ENCODE measurements at places on chromosomes 5 and 9.

GRCh38 chr5:55973296-55973695 is 21.5 kb downstream of the IL6ST start:
- no peak for DNase-seq

DNA sequence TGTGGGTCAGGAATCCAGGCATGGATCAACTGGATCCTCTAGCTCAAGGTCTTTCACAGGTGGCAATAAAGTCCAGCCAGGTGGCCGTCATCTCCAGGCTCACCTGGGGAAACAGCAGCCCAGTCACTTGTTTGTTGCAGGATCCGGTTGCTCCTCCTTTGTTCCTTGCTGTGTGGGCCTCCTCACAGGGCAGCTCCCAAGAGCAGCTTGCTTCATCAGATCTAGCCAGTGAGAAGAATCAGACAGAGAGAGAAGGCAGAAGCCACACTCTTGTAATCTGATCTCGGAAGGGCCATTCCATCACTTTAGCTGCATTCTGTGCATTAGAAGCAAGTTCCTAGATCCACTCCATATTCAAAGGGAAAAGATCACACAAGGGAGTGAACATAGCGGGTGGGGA is 3.2 kb upstream of the HSD17B3 start:
- no peak for DNase-seq

GRCh38 chr9:14277244-14277643 is 36.7 kb downstream of the NFIB start:
- DNase-seq, result no peak

- no peak for DNase-seq
Measured at GRCh38 chr9:136682710-136683109, 4.5 kb downstream of the AGPAT2 start.

- peak; percentile 26 for DNase-seq
Measured at GRCh38 chr9:23123048-23123632, 676.5 kb downstream of the DMRTA1 start.

DNA sequence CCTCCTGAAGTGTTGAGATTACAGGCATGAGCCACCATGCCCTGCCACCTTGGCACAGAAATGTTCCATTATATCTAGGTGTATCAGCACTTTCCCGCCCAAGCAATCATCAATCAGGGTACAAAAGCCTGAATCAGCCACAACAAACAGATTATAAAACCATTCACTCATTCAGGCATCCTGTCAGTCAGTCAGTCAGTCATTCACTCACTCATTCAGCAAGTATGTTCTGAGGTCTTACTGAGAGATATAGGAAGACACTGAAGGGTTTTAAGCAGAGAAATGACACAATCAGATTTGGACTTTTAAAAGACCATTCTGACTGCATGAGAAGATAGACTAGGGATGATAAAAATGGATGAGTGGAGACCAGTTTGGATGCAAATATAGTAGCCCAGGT is 13.1 kb downstream of the PSMD5 start:
- DNase-seq, result no peak

DNA sequence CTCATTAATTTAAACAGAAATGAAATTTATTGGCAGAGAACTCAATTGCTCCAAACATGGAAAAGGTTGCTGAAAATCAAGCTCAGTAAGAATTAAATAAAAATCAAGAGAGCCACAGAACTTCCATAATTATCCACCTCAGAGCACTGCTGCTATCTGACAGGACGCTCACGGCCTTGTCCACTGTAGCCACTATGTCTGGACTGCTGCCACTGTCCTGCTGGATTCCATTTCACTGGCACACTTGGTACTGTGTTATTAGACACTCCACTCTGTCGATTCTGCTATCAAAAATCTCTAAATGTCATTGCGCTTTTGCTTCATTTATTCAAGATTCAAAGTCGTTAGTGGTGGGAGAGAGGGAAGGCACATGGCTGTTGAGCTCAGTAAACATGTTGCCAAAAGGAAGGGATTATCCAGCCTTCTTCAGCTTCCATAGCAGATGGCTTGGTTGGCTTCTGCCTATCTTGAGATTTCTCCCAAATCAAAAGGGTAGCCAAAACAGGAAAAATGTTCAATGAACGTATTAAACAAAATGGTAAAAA is 815.0 kb downstream of the CDH18 start:
- no peak for DNase-seq

GRCh38 chr5:124650147-124650561 is 96.3 kb downstream of the ZNF608 start:
- no peak for DNase-seq

DNA sequence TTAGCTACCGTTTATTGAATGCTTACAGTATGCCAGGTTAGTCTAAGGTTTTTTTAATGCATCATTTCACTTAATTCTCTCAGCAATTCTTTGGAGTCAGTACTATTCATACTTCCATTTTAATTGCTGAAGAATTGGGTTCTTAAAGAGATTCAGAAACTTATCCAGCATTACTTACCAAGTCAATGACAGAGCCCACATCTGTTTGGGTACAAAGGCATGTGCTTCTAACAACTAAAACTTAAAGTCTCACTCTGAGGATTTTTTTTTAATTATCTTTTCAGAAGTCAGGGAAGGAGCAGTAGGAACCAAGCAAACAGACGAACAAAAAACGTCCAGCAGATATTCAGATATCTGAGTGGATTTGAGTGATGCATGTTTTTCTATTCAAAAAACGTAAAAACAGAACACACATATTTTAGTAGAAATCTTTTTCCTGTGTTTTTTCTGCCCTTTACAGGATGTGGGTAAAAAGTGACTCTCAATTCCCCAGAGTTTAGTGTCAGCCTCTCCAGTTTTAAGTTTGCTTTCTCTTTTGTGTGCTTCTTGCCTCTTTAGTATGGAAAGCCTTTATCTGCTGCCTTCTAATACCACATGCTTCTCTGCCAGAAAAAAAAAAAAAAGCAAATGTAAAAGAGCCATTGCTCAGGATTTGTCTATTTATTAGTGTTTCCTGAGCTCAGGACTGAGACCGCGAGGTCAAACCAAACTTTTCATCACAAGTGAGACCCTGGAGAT is 118.0 kb downstream of the PRKACG start:
- no peak for DNase-seq

DNA sequence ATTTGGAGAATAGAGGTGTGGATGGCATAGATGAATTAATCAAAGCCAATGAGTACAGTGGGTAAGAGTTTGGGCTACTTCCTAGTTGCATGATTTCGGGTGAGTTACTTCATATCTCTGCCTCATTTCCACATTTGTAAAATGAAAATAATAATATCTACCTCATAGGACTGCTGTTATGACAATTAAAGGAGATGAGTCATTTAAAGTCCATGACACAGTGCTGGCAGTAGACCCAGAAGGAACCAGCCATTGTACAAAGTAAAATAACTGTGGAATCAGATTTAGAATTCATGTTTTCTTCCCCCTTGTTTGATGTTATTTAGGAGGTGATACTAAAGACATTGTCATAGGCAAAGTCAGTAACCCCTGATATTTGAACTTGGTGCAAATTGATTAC is 139.5 kb upstream of the SLC27A6 start:
- DNase-seq, result no peak

GRCh38 chr9:131404581-131404980 is 10.7 kb downstream of the PRRC2B start:
- DNase-seq, result no peak

DNA sequence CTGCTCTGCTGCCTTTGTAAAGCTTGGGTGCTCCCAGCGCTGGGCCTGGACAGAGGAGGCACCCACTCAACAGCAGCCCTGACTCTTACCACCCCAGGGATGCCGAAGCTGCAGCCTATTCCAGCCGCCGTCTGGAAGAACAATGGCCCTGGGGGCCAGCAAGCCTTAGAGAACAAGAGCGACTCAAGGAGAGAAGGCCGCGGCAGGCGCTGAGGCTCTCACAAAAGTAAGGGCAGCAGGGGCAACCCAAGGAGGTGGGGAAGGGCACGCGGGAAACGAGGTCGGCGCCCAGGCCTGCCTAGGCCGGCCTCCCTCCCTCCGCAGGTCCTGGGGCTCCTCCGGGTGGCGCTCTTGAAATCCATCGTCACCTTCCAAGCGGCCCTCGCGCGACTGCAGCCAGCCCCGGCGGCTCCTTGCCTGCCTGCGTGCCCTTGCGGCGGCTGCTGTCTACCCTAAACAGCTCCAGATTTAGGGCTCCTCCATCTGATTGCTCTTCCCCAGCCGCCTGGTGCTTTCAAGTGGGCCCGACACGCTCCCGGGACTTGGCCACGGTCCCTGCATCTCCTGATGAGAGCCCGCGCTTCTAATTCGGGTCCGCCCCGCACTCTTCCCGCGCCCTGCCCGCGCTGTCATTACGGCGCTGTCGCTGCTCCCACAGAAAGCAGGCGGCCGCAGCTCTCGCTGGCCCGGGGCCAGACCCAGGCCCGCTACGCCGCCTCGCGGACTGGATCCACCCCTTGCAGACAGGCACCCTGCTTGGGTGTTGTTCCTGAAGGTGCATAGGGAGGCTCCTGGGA is 213.3 kb downstream of the SEMA6A start:
- no peak for DNase-seq

GRCh38 chr5:14869668-14870164 is 1.9 kb downstream of the ANKH start:
- no peak for DNase-seq
